ENCODE measurements at places on chromosomes 13 and 19. TPM values are rescaled to one million over a fixed set of nuclear protein-coding genes. Genes with fewer than 3 reads are reported as not detected.

WDR88 gene
- not detected for total RNA-seq

KLK14 gene
- total RNA-seq = under 0.01 TPM

ACP5 gene
- total RNA-seq = 8.9 TPM

TPTE2 gene
- total RNA-seq = not detected

TEKTIP1 gene
- total RNA-seq = not detected

TEX26 gene
- total RNA-seq = not detected

CEACAM6 gene
- total RNA-seq = 9.6 TPM

KCNN1 gene
- total RNA-seq = 0.14 TPM

POLRMT gene
- total RNA-seq = 38.8 TPM

C19orf73 gene
- 1.7 TPM for total RNA-seq

ZNF576 gene
- 9.2 TPM for total RNA-seq

F10 gene
- total RNA-seq = not detected

TSSK6 gene
- 3.6 TPM for total RNA-seq

ATXN8OS gene
- not detected for total RNA-seq

RASGRP4 gene
- total RNA-seq = not detected

TTC9B gene
- total RNA-seq = under 0.01 TPM

SERPINE3 gene
- total RNA-seq = not detected

C1QTNF9 gene
- not detected for total RNA-seq

IFNL1 gene
- total RNA-seq = not detected

BABAM1 gene
- 67.7 TPM for total RNA-seq

C19orf85 gene
- total RNA-seq = not detected

METTL21C gene
- not detected for total RNA-seq

SPINT2 gene
- total RNA-seq = 1,465 TPM
